ENCODE measurements at places on chromosomes 6 and 20.

DNA sequence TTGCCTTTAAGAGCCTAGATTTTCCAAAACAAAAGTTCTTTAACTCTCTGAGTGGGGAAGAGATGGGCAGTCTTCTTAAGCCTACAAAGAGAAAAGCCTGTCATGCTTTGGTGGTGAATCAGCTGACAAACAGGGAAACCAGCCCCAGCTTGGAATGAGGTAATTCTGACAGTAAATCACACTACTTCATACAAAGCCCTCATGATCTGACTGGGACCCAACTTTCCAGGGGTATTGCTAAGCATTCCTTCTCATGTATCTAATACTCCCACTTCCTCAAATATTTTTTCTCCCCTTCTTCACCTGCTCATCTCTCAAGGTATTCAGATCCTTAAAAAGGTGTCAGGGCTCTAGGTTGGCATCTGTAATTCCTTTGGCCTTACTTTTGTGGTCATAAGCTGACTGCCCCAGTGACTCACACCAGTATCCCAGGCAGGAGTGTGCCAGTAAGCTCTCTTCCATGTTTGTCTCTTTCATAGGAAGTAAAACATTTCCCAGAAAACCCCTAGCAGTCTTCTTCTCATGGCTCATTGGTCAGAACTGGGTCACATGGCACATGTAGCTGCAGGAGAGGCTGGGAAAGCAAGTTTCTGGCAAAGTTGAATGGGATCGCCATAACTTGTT is 15.0 kb upstream of the TBC1D22B start:
- DNase-seq = no peak

DNA sequence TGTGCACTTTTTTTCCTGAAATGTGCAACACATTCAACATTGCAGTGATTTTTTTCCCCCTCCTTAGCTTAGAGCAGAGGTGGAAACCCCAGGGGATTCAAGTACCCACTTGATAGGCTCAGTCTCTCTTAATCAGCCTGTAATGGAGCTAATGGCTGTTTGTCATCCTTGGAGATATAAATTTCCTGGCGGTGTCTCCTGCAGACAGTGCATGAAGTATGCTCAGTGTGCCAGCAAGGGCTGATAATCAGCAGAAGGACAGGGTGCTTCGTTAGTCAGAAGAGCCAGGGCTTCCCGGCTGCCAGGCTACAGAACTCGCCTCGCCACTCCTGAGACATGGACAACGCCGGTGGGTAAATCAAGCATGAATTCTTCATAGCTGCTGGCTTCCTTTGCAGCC is 69.8 kb upstream of the PHACTR2 start:
- no peak for DNase-seq

DNA sequence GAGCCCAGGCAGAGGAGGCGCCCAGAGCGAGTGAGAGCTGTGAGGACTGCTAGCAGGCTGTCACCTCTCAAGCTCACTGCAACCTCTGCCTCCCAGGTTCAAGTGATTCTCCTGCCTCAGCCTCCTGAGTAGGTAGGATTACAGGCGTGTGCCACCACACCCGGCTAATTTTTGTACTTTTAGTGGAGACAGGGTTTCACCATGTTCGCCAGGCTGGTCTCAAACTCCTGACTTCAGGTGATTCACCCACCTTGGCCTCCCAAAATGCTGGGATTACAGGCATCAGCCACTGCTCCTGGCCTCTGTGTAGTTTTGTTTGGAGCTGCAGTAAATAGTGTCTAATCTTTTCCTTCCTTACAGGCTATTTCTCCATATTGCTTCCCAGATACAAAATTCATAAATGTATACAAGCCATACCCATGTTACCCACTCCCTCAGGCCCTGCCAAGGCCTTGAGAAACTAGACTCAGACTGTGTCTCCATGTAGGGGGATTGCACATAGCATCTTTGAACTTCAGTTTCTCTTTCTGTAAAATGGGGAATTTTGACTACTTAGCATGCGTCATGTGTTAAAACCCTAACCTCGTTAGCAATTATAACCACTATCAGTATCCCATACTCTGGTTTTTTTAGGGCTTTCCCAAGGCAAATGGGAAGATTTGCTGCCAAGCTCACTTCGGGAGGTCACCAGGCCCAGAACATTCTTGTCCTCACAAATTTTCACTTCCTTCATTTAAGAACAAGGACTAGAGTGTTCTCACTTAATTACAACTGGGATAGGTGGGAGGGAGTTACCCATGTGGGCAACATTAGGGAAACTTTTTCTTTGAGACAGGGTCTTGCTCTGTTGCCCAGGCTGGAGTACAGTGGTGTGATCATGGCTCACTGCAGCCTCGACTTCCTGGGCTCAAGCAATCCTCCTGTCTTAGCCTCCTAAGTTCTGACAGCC is 67.3 kb upstream of the DDR1 start:
- no peak for DNase-seq

- no peak for DNase-seq
Measured at GRCh38 chr20:46004889-46005473, 3.7 kb upstream of the MMP9 start.

DNA sequence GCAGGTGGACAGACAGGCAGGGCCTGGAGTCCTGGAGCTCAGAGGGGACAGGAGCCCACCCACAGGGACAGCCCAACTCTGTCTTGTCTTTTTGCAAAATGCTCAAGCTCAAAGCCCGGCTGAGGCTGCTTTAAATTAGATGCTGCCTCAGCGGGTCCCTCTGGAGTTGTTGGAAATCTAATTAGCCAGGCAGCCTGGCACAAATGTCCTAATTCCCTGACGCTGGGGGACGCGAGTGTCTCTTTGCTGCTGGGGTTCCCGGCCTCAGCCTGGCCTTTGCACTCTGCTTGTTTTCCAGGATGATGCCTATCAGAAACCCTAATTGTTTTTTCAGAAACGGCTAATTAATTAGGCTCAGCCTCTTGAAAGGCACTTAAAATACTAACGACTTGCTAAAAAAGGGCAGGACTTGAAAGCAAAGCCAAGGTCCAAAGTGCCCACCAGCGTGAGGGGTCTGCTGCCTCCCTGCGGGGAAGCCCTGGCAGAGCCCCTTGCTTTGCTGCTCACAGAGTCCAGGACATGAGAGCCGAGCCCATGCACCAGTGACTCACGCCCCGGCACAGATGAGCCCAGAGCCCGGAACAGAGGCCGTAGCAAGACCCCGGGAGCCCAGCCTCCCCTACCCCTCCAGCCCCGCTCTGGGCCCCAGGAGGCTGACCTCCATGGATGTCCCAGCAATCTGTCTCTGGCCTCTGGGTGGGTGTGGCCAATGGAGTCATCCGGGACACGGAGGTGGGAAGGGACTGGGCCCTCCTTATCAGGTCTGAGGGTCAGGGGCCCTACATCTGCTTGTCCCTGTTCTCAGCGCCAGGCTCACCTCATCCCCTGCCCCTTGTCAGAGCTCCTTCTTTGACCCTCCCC is 46.0 kb upstream of the BHLHE23 start:
- DNase-seq = no peak

DNA sequence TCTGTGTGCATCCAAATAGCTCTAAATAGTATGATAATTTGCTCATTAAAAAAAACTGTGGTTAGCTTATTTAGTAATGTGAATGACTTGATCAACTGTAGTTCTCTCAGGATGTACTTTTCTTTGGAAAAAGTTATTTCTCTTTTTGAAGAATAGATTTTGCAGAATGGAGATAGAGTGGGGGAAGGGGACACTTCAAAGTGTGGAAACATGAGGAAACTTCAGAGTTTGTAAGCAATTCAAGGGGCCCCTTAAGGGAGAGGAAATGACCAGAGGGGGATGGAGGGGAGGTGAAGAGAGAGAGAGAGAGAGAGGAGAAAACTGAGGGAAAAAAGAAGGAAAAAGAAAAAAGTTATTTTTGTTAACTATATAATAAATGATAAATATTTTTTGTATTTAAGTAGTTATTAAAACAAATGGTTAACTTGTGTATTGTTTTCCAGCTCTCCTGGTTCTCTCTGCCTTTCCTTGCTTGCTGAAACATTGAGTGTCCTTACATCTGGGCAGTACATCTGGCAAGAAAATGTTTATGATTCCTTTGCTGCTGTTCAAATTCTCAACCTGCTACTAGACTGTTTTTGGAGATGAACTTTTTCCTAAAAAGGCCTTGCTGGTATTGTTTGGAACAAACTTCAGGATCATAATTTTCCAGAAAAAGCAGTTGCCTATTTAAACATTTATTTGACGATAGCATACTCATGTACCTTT is 497.5 kb upstream of the CITED2 start:
- DNase-seq = no peak

- no peak for DNase-seq
Measured at GRCh38 chr6:143755301-143755744, 77.6 kb downstream of the PHACTR2 start.

DNA sequence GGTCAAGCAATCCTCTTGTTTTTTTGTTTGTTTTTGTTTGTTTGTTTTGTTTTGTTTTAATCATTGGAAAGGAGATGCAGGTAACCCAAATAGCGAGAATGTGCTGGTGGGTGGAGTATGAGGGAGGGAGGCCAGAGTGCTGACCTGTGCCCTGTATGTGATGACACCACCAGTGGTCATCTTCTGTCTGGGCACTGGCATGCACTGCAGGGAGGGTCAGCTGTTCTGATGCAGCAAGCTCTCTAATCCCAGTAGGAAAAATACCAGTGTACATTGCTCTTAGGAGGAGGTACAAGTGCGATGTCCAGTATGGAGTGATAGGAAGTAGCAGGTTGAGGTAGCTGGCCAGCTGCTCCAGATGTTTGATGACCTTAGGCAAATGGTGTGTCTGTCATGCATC is 2.9 kb upstream of the CST1 start:
- no peak for DNase-seq

DNA sequence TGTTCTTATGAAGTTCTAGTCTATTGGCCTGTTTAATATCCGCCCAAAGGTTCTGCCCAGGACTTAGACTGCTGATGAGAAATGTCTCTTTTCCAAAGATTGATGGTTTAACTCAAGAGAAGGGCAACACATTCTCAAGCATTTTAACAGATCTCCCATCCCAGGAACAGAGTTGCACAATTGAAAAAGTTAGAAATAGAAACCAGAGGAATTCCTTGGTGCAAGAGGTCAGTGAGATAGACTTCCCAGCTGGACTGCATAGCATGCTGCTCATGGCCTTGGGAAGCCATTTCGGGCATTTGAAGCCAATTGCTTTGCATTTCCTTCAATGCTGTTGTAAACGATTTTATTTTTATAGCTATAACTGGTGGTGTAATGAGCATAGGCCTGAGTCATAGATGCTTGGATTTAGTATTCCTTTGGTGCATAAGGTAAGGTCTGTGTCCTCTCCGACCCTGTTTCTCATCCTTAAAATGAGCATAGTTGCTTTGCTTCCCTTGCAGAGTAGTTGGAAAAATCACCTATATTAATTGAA is 292.2 kb upstream of the JAG1 start:
- DNase-seq = no peak

DNA sequence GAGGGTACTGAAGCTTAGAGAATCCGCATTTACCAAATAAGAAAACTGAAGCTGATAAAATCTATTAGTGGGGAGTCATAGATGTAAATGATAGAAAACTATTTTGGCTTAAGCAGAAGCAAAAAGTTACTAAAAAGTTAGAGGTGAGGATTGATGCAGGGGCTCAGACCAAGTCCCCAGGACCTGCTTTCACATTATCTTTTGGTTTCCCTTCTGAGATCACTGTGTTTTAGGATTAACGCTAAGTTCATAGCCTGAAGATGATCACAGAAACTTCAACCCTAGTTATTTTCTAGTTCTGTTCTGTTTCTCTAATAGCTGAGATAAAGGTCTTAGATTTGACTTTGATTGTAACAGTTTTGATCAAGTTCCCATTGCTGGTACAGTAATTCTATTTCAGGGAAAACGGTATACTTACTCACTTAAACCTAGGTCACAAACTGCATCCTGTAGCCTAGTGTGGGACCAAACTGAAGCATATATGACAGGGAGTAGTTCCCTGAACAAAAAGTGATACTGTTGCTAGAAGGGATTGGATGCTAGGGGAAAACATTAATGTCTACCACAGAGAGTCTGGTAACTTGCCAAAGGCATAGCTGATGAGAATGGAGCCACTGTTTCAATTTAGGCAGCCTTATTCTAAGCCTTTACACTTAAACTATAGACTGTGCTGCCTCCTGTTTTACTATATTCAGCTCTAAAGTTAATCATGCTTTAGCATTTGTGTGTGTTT is 13.1 kb downstream of the CYB5R4 start:
- no peak for DNase-seq

DNA sequence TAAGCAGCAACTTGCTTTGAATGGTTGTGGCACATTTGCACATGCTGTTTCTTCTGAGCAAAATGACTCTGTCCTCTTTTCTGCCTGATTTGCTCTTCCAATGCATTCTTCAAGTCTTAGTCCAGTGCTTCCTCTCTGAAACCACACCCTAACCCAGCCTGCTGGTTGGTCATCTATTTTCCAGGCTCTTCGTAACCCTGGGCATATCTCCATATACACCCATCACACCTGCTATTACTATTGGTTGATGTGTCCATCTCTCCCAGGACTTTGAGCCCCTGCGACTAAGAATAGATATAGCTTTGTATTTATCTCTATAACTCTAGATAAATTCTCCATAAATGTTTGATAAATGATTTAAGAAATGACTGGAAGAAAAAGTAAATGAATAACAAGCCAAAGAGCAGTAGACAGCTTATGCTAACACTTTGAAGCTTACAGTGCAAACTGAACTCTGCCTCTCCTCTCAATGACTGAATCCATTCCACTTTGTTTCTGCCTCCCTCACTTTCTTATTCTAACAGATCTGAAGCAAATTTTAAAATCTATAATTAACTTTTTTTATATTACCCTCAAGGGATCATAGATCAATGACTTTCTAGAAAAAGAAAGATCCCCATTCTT is 59.7 kb upstream of the NT5E start:
- no peak for DNase-seq

DNA sequence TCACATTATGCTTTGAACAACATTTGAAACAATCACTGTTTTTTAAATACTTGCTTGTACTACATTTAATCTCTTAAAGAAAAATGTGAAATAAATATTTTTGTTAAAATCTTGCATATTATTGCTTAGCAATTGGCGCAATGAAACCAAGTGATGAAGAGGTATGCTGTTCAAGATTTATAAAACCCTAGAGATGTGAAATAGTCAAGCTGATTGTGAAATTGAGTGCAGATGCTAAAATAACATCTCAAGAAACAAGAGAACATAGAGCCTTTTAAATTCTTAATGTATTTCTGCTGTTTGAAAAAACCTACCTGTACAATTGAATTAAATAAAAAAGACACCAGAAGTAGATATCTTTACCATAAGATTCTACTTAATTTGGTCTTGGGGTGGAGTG is 179.2 kb upstream of the MCHR2 start:
- DNase-seq = no peak

All from right kidney (tissue), 9 donors.